ENCODE measurements at places on chromosomes 5 and 9. TPM values are rescaled to one million over a fixed set of nuclear protein-coding genes. Genes with fewer than 3 reads are reported as not detected.
A peak's percentile ranks its signal among the peaks of the same experiment; 100 is the strongest.

- H3K4me3 ChIP-seq = no peak overlapping the region
- no peaks in the 10 kb centered on the region for H3K4me1 ChIP-seq
- H3K36me3 ChIP-seq = no peaks in the 10 kb centered on the region
- DNase-seq = no peak
- no peak overlapping the region for H3K27ac ChIP-seq
These were observed 122.4 kb upstream of the MSX2 start for GRCh38 chr5:174601946-174602345.

- no peak for DNase-seq
- H3K27ac ChIP-seq = no peak overlapping the region
- H3K4me1 ChIP-seq = no peaks in the 10 kb centered on the region
- H3K36me3 ChIP-seq = peaks cover 33% of the 10 kb centered on the region
- H3K27me3 ChIP-seq = no peaks in the 10 kb centered on the region
These were observed 20.7 kb downstream of the FBXW5 start for GRCh38 chr9:136923881-136924280.

CKMT2 gene
- total RNA-seq = 9.7 TPM

DNA sequence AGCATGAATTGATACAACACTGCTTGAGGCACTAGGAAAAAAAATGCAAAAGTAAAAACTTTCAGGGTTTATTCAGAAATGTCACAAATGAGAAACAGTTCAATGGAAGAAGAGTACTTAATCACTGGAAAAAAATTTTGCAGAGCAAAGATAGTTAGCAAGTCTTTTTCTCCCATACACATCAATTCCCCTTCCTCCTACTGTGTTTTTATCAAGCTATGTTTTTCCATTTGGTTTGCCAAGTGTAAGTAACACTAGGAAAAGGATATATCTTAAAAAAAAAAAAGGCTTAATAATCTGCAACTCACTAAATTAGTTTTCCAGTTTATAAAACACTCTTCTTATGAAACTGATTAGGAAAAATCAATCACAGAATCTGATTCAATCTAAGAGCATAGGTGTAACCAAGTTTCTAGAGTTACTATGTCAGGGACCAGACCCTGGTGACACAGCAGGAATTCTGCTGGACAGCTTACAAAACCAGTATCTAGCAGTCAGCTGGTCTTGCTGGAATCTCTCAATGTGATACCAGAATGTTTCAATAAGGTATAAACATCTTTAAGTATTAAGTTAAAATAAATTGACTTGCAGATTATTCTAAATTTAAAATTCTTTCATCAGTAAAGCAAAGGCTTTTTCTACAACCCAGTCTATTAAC, 34.7 kb downstream of the RNF145 start:
- DNase-seq = peak; percentile 21
- H3K27me3 ChIP-seq = no peaks in the 10 kb centered on the region
- no peaks in the 10 kb centered on the region for H3K36me3 ChIP-seq
- H3K4me1 ChIP-seq = peaks cover 24% of the 10 kb centered on the region
- H3K27ac ChIP-seq = peak overlapping the region; percentile 31
- H3K4me3 ChIP-seq = no peak overlapping the region

CER1 gene
- total RNA-seq = not detected

- H3K4me3 ChIP-seq = no peak overlapping the region
- H3K36me3 ChIP-seq = no peaks in the 10 kb centered on the region
- no peaks in the 10 kb centered on the region for H3K4me1 ChIP-seq
- H3K27me3 ChIP-seq = no peaks in the 10 kb centered on the region
- H3K27ac ChIP-seq = no peak overlapping the region
These were observed 61.7 kb upstream of the SHB start for GRCh38 chr9:38130724-38131123.

DOCK2 gene
- 12.3 TPM for total RNA-seq

FAM151B gene
- total RNA-seq = 3.8 TPM

- no peaks in the 10 kb centered on the region for H3K36me3 ChIP-seq
- DNase-seq = no peak
- no peak overlapping the region for H3K27ac ChIP-seq
- H3K4me1 ChIP-seq = peaks cover 5% of the 10 kb centered on the region
- H3K27me3 ChIP-seq = no peaks in the 10 kb centered on the region
- H3K4me3 ChIP-seq = no peak overlapping the region
These were observed 11.0 kb upstream of the SH3RF2 start for GRCh38 chr5:145925353-145925752.

Measured in thyroid gland (tissue), 4 donors.